Anterior cingulate cortex (tissue), 58 donors: ENCODE measurements at places on chromosomes 1 and 21.

DNA sequence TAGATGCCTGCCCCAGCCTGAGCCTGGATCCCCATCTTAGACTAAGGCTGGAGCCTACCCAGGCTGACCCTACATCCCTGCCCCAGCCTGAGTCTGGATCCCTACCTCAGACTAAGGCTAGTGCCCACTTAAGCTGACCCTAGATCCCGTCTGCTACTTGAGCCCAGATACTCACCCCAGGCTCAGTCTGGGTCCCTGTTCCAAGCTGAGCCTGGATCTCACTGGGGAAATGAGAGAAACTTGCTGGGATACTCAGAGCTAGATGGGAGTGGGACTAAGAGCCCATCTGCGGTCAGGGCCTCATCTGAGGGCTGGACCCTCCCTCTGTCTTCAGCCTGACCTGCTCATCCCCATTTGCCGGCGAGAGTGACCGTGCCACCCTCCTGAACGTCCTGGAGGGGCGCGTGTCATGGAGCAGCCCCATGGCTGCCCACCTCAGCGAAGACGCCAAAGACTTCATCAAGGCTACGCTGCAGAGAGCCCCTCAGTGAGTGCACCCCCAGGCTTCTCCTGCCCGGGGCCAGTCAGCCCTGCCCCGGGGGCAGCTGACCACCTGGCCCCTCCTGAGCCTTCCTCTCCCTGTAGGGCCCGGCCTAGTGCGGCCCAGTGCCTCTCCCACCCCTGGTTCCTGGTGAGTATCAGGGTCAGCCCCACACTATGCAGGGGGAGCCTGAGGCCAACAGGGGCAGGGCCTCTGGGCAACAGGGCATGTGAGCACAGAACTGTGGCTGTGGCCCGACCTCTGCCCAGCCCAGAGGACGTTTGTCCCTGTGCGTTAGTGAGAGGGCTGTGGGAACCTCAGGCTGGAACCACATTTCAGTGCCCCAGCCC is 36.8 kb downstream of the TRIM11 start:
- no peak for DNase-seq

DNA sequence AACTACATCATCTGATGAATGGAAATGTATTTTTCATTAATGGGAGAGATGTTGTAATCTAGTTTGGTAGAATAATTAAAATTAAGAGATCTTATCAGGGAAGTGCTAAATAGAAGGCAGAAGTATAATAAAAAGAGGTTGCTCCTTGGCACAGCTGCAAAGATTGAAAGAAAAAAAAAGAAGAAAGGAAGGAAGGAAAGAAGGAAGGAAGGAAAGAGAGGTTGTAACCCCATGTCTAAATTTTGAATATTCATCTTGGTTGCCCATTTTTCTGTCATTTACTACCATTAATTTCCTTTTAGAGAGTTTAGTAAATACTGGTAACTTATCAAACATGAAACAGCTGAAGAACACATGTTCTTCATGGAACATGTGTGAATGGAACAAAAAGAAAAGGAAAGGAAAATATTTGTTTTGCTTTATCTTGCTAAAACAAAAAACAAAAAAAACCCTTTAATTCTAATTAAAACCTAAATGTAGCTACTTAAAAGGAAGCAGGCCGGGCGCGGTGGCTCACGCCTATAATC is 10.5 kb upstream of the MDM4 start:
- no peak for DNase-seq

DNA sequence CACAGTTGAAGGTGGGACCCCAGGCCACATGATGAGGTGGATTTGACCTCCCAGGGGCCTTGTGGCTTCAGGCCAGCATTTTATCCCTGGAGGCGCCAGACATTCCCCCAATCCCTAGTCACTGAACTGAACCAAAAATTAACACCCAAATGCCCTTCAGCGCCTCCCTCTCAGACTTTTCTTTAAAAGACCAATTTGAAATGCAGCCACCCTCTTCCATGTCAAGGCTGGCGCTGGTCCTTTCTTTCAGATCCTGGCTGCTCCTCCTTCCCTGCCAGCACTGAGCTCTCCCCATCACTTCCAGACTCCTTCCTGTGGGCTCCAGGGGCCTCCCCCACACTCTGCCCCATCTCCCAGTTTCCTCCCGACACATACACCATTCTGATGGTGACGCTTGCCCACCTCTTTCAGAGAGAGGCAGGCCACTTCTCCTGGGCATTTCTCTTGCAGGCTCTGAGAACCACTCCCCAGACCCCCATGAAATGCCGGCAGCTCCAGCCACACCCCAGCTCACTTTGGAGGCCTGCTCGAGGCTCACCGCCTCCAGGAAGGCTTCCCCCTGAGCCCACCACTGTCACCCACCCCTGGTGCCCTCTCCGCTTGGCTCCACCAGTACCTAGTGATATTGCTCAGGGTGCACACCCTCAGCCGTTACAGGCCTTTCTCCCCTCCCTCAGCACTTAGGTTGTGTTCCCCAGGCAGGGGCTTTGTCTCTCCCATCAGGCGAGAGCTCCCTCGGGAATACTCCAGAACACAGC is 27.0 kb downstream of the NAV1 start:
- peak; percentile 72 for DNase-seq

DNA sequence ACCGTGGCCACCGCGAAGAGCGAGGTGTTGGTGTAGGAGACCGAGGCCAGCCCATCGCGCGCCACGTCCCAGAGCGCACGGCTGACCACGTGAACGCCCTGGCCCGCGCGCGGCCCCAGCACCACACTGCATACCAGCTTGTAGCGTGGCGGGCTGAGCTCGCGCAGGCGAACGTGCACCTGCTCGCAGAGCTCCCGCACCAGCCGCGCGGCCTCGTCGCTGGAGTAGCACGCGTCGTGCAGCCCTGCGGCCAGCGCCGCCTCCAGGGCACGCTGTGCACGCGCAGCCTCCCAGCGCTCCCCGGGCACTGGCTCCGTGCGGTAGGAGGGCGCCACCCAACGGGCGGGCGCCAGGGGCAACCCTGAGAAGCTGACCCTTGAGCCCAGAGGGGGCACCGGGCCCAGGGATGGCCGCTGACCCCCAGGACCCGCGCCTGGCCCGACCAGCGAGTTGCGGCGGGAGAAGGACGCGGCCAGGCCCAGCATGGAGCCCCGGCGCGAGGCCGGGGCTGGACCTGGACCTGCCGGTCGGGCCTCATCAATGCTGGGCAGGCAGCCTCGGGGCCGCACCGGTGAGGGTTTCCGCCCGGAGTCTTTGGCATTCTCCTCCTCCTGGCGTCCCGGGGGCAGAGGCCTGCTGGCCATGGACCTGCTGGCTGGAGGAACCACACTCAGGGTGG is 987 bp downstream of the DYNLT4 start:
- DNase-seq: no peak
